Articular chondrocyte of knee joint (primary cell): ENCODE measurements at places on chromosomes 13 and 19. TPM values are rescaled to one million over a fixed set of nuclear protein-coding genes. Genes with fewer than 3 reads are reported as not detected.

Gene TMEM38A
- 1.7 and 2.2 TPM in 2 replicates for total RNA-seq

Gene NLRP7
- not detected in 2 replicates for total RNA-seq

Gene CEACAM3
- not detected in 2 replicates for total RNA-seq

Gene ZNF616
- total RNA-seq, result 9.1 and 12.5 TPM in 2 replicates

Gene TUBA3C
- not detected in 2 replicates for total RNA-seq

Gene CD79A
- total RNA-seq, result not detected in 2 replicates

Gene ZNF730
- 2.1 and 2.6 TPM in 2 replicates for total RNA-seq

Gene KLK2
- not detected in 2 replicates for total RNA-seq

Gene ZNF221
- 10.5 and 15.5 TPM in 2 replicates for total RNA-seq

Gene SIX5
- 7.9 and 8.0 TPM in 2 replicates for total RNA-seq

Gene CLEC11A
- 9.4 and 17.7 TPM in 2 replicates for total RNA-seq

Gene CRX
- not detected in 2 replicates for total RNA-seq

Gene RFPL4A
- not detected in 2 replicates for total RNA-seq

Gene ZNF677
- 19.9 and 22.5 TPM in 2 replicates for total RNA-seq

Gene PRR22
- total RNA-seq, result 0.11 and 0.39 TPM in 2 replicates

Gene ATP8A2
- total RNA-seq, result 0.11 and 0.13 TPM in 2 replicates

Gene MTUS2
- under 0.01 TPM in 1 of 2 replicates, not detected in the other for total RNA-seq

Gene LRRC8E
- total RNA-seq, result 6.1 and 7.8 TPM in 2 replicates
